Stimulated activated CD8-positive, alpha-beta memory T cell treated with anti-CD3 and anti-CD28 coated beads, Interleukin-15, amount 100 ng/mL, for 4 hours (primary cell): ENCODE measurements at places on chromosomes 7 and 10.

GRCh38 chr10:119619215-119619614 is 22.5 kb upstream of the TIAL1 start:
- no peak for DNase-seq

- no peak for DNase-seq
Observed at GRCh38 chr10:72277340-72277995, 3.7 kb downstream of the DDIT4 start.

GRCh38 chr7:142439739-142440138 is 181.9 kb upstream of the PRSS58 start:
- no peak for DNase-seq

GRCh38 chr7:135716677-135717238 is 11.2 kb downstream of the SLC13A4 start:
- DNase-seq = no peak

GRCh38 chr7:74587435-74588126 is 69.9 kb upstream of the GTF2I start:
- DNase-seq = no peak

- no peak for DNase-seq
Observed at GRCh38 chr10:63976538-63976937, 455.3 kb downstream of the REEP3 start.

- peak; percentile 3 for DNase-seq
Observed at GRCh38 chr7:66921918-66922486, 977 bp downstream of the TMEM248 start.
